ENCODE measurements at places on chromosomes 13 and 19. TPM values are rescaled to one million over a fixed set of nuclear protein-coding genes. Genes with fewer than 3 reads are reported as not detected.

GRCh38 chr13:100694722-100695508 is 20.3 kb upstream of the TMTC4 start:
- DNase-seq: no peak
- no peaks in the 10 kb centered on the region for H3K4me1 ChIP-seq
- H3K36me3 ChIP-seq: no peaks in the 10 kb centered on the region
- H3K4me3 ChIP-seq: no peak overlapping the region

DNA sequence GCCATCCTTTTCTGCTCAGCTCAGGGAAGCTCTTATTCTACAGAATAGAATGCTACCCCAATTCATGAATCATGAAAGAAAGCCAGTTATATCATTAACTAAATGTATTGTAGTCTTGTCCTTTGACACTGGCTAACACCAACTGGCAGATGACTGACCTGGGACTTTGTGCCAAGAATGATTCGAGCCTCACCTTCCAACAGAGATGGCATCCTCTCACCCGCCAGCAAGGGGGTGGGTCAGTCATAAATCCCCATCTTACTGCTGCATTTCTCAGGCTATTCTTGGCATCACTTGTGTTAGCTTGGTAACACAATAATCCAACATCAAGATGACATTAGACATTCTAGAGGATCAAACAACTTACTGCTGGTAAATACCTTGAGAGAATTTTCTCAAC is 1239.8 kb upstream of the MIR17HG start:
- H3K36me3 ChIP-seq: no peaks in the 10 kb centered on the region
- peaks cover 3% of the 10 kb centered on the region for H3K27me3 ChIP-seq
- no peak overlapping the region for H3K4me3 ChIP-seq
- no peaks in the 10 kb centered on the region for H3K4me1 ChIP-seq

DNA sequence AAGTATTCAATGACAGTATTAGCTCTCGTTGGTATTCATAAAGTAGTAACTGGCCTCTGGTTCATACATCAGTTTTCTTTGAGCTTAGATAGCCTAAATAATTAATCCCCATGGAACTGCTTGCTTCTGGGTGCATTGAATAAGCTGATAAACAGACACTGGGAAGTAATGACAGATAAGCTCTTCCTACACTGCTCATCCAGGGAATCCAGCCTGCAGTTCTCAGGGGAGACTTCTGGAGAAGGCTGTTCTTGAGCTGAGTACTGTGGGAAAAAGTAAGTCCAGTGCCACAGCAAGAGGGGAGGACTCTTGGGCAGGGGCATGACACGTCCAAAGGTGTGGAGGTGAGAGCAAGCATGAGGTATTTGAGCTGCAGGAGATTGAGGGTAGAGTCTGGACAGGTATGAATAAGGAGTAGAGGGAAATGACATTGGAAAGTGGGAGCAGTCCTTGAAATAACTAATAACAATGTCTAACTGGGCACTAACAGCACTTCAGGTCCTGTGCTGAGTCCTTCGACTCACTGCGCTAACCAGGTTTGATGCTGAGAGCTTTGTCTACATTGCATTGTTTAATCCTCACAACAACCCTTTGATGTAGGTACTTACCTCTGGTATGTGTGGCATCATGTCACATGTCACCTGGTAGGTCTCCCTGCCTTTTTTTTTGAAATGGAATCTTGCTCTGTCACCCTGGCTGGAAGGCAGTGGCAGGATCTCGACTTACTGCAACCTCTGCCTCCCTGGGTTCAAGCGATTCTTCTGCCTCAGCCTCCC is 7.2 kb downstream of the GARRE1 start:
- H3K27ac ChIP-seq: no peak overlapping the region
- H3K27me3 ChIP-seq: no peaks in the 10 kb centered on the region
- DNase-seq: no peak
- H3K36me3 ChIP-seq: no peaks in the 10 kb centered on the region

- peaks cover 25% of the 10 kb centered on the region for H3K4me1 ChIP-seq
- no peak for DNase-seq
- H3K27ac ChIP-seq: no peak overlapping the region
- H3K36me3 ChIP-seq: peaks cover 13% of the 10 kb centered on the region
- H3K27me3 ChIP-seq: no peaks in the 10 kb centered on the region
- H3K4me3 ChIP-seq: no peak overlapping the region
These were observed 5.2 kb upstream of the TM6SF2 start for GRCh38 chr19:19278315-19278714.

Gene CYP4F3
- polyA plus RNA-seq: 137 TPM

Gene ZNF223
- 1.4 TPM for polyA plus RNA-seq
